A549 treated with AZD2906 at 1 μM for 4 hours (cell line): ENCODE measurements at places on chromosomes 4 and X. TPM values are rescaled to one million over a fixed set of nuclear protein-coding genes. Genes with fewer than 3 reads are reported as not detected.

Gene VCX3A
- total RNA-seq: 0.16 TPM in 1 of 5 replicates, not detected in the others

Gene NAT8L
- total RNA-seq: 10.2 to 13.8 TPM (median 13.1 TPM) in 5 replicates

Gene TTC29
- not detected in 5 replicates for total RNA-seq

Gene DLG3
- total RNA-seq: 4.7 to 7.2 TPM (median 6.5 TPM) in 5 replicates

Gene SH3D19
- 20.2 to 24.5 TPM (median 22.1 TPM) in 5 replicates for total RNA-seq

Gene CT83
- total RNA-seq: not detected in 5 replicates

Gene DDX53
- not detected in 5 replicates for total RNA-seq

Gene GIMD1
- total RNA-seq: not detected in 5 replicates

Gene RHOH
- total RNA-seq: 0.10 to 0.28 TPM (median 0.17 TPM) in 5 replicates

Gene SUPT20HL1
- total RNA-seq: not detected in 5 replicates

Gene SPANXB1
- 1.4 to 3.1 TPM (median 2.2 TPM) in 5 replicates for total RNA-seq

Gene CRLF2
- total RNA-seq: 0.56 to 1.4 TPM (median 0.87 TPM) in 5 replicates

Gene SH2D1A
- not detected in 5 replicates for total RNA-seq

Gene PACRGL
- 10.7 to 14.3 TPM (median 11.7 TPM) in 5 replicates for total RNA-seq

Gene PASD1
- not detected in 5 replicates for total RNA-seq

Gene STX18
- total RNA-seq: 18.9 to 27.9 TPM (median 20.1 TPM) in 5 replicates

Gene TRPC5OS
- total RNA-seq: not detected in 5 replicates

Gene DNAAF6
- total RNA-seq: 0.06 TPM in 1 of 5 replicates, not detected in the others

Gene RBMXL3
- not detected in 5 replicates for total RNA-seq

Gene UGT2A1
- total RNA-seq: not detected in 5 replicates
